ENCODE measurements at places on chromosomes 4 and X.

GRCh38 chrX:81337805-81338204 lies 135.9 kb downstream of the SH3BGRL start:
- no peaks in the 10 kb centered on the region for H3K36me3 ChIP-seq
- H3K27me3 ChIP-seq = no peaks in the 10 kb centered on the region
- no peak overlapping the region for H3K4me3 ChIP-seq
- H3K27ac ChIP-seq = no peak overlapping the region

DNA sequence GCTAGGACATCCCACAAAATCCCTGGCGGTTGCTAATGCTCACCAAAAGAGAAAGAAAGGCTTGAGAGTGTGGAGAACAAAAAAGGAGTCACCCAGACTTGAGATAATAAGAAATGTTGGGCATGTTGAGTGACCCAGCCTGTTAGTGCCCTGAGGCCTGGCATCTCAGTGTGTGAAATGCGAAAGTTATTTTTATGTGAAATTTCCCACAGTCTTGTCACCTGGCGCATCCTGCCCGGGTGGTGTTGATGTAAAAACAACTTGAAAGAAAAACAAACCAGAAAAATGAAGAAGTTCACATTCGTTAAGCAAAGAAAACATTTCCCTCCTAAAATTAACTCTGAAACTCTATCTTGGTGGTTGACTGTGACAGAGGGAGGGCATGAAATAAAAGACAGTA lies 495.2 kb downstream of the MID1IP1 start:
- H3K36me3 ChIP-seq = no peaks in the 10 kb centered on the region
- no peak overlapping the region for H3K27ac ChIP-seq
- no peak overlapping the region for H3K4me3 ChIP-seq
- no peaks in the 10 kb centered on the region for H3K27me3 ChIP-seq

GRCh38 chr4:4852591-4853362 lies 6.7 kb upstream of the MSX1 start:
- peak; percentile 71 for DNase-seq
- H3K36me3 ChIP-seq = no peaks in the 10 kb centered on the region
- H3K4me1 ChIP-seq = peaks cover 38% of the 10 kb centered on the region
- H3K27ac ChIP-seq = no peak overlapping the region
- peaks cover 85% of the 10 kb centered on the region for H3K27me3 ChIP-seq

GRCh38 chrX:46407036-46407752 lies 138.0 kb downstream of the ZNF674 start:
- no peaks in the 10 kb centered on the region for H3K4me1 ChIP-seq
- H3K36me3 ChIP-seq = no peaks in the 10 kb centered on the region
- H3K27me3 ChIP-seq = no peaks in the 10 kb centered on the region
- H3K27ac ChIP-seq = no peak overlapping the region

DNA sequence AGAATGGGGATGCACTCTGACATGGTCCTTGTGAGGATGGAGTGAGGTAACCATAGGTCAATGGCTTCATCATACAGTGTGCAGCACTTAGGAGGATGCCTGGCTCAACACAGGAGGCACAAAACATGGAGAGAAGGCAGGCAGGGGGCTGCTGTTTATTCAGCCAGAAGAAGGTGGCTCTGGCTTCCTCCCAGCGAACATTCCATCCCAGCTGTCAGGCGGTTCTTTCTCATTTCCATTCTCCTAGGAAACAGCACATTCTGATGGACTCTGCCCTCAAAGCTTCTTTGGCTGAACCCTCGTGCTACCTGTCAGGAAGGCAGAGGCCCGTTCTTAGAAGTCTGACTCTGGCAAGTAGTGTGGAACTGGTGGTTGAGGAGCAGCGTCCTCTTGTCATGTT lies 18.6 kb downstream of the STK32B start:
- no peak overlapping the region for H3K4me3 ChIP-seq
- no peaks in the 10 kb centered on the region for H3K27me3 ChIP-seq
- no peak for DNase-seq

Data from common myeloid progenitor, CD34-positive (primary cell).